NCI-H524 (cell line): ENCODE measurements at places on chromosomes 4 and X.

DNA sequence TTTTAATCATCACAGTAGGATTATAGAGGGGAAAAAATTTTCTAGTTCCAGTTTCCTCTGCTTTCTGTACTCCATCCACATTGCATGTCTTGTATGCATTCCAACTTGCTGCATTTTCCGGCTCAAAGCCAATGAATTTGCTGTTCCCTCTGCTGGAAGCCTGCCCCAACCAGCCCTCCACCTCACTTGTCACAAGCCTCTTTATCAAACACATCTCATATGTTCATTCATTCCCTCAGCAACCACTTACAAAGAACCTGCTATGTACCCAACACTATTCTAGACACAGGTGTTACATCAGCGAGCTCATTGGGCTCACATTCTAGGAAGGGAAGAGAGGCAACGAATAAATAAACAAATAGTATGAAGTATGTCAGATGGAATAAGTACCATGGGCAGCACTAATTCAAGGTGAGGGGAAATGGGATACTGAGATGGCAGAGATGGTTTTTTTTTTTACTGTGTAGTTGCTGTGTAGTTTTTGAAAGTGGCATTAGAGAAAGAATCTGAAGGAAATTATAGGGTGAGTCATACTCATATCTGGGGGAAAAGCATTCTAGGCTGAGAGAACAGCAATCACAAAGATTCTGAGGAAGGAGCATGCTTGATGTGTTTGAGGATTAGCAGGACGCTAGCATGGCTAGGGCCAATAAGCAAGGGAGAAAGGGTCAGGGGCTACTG is 332.5 kb downstream of the PDGFC start:
- no peak for DNase-seq

DNA sequence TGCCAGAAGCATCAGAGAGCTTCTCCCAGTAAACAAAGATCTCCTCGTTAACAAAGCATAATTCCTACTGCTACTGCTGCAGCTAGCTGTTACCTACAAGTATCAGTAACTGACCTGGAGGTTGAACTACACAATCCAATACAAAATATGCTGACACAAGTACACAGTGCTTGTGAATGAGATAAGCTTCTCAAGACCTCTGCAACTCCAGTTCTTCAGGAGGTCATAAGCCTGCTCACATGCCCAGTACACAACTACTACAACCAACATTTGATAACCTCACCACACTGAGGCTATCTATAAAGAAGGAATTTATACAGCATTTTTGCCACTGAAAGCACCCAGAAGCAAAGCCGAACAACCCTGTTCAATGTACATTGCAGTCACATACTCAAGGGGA is 66.7 kb upstream of the SMARCAD1 start:
- no peak for DNase-seq

DNA sequence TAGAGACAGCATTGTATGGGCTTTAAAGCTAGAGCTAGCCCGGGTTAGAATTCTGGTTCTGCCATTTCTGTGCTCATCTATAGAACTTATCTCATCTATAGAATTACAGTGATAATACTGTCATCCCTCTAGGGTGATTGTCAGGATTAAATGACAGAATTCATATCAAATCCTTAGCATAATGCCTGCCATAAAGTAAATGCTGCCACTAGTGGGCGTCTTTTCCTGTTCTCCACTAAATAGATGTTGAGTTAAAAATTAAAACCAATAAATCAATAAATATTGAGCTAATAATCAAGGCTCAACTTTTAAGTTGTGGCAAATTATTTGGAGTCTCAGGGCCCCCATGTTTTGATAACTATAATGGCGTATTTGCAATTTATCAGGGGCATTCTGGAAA is 19.7 kb downstream of the GRIA3 start:
- no peak for DNase-seq

DNA sequence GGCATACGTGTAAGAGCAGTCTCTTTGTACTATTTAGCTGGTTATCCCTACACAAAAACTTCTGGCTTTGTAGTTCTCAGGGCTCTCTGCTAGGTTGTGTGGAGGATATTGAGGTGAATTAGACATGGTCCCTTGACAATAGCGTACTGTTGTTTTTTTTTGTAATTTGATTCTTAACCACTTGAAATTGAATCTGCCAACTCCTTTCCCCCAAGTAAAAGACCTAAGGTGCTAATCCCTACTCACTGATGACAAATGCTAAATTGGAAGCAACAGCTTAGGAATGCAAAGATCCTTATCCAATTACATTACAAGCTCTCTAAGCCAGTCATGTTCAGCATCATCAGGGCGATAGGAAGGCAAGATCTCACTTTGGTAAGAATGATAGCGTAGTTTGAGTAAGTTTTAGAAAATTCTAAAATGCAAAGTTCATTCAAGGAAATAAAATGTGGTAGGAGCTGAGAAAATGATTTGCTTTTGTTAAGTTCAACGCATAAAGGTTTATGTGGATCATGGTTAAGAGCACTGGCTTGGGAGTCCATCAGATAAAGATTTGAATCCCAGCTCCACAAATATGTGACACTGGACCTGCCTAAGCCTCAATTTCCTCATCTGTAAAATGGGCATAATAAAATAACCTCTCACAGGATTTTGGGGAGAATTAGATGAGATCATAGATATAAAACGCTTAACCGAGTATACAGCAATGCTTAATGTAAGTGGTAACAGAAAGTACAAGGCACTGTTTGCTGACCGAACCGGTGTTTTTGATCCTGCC is 39.3 kb downstream of the DOCK11 start:
- peak; percentile 94 for DNase-seq

GRCh38 chrX:109830704-109831206 is 97.7 kb upstream of the ACSL4 start:
- no peak for DNase-seq

- DNase-seq, result no peak
Measured at GRCh38 chr4:39295784-39296183, 70.4 kb downstream of the RFC1 start.

GRCh38 chr4:158756588-158756987 is 12.2 kb upstream of the FNIP2 start:
- DNase-seq, result no peak

DNA sequence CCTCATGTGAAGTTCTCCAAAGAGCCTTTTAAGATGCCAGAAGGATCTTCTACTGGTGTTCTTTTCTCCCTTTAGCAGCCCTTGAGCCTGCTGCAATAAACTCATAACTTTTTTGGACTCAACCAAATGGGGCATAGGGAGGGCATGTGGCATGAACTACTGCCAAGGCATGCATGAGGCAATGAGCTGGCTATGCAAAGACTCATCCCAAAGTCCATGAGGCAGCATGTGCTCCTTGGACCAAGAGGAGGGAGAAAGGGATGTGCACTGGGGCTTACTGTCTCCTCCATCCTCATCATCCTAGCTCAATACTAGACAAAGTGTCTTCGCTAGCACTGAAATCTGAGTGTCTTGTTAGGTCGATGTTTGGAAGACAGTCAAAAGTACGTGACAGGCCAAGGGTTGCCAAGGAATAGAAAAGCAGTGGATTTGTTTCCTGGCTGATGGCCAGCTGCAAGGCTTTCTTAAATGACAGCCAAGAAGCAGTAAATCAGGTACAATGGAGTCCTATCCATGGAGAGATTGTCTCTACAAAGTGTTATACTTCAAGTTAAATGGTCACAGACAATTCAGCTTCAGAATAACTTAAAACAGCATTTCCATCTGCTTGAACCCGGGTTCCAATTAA is 44.5 kb upstream of the ATXN3L start:
- DNase-seq, result no peak

GRCh38 chrX:130801901-130802300 is 101.1 kb downstream of the ENOX2 start:
- DNase-seq, result no peak

GRCh38 chr4:123844374-123844773 is 447.8 kb downstream of the SPRY1 start:
- DNase-seq, result no peak

GRCh38 chr4:129131343-129131742 is 35.4 kb downstream of the C4orf33 start:
- DNase-seq, result no peak

DNA sequence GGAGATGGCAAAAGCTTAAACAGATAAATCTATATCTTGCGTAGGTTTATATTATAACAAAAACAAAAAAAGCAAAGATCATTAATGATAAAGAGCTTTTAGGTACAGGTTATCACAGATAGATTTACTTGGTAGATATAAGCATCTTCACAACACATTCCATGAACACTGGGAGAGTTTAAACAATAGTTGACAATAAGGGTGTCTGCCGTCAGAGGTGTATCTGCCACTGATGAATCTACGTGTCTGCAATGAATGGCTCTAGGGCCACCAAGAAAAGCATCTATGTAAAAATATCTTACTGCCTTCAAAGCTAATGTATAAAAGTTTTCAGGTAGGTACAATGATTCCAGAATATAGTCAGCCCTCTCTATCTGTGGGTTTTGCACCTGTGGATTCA is 43.7 kb downstream of the RASGEF1B start:
- DNase-seq, result no peak

DNA sequence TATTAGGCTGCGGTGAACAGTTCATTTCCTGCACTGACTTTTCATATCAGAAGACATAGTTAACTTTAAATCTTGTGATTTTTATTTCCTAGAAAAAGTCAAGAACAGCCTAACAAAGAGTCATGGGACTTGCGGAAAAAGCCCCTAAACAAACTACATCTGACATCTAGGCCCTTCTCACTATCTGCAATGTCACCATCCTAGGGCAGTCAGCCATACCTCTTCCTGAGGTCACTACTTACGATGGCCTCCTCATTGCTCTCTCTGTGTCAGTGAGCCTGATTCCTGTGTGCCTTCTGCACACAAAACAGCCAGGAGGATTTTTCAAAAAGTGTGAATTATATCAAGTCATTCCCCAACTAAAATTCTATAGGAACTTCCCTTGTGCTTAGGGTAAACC is 22.4 kb upstream of the KIT start:
- DNase-seq, result no peak

DNA sequence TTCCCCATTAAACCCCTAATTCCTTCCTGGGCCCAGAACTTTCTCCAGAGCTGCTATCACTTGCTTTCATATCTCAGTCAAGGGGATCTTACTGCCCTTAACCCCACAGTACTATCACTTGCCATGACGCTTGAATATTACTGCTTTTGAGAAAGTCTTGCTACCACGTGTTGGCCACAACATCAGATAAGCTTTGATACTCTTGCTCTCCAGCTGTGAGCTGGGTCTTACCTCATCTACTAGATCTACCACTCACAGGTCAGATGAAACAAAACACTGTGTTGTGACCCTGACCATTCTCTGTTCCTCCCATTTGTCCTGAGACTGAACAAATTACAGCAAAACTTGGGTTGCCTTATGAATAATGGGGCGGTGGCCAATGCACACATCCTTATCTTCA is 12.1 kb upstream of the TAPT1 start:
- no peak for DNase-seq

- no peak for DNase-seq
Measured at GRCh38 chr4:167722487-167722808, 369.9 kb upstream of the ANXA10 start.

- DNase-seq, result no peak
Measured at GRCh38 chr4:158159718-158160094, 13.1 kb downstream of the GASK1B start.

DNA sequence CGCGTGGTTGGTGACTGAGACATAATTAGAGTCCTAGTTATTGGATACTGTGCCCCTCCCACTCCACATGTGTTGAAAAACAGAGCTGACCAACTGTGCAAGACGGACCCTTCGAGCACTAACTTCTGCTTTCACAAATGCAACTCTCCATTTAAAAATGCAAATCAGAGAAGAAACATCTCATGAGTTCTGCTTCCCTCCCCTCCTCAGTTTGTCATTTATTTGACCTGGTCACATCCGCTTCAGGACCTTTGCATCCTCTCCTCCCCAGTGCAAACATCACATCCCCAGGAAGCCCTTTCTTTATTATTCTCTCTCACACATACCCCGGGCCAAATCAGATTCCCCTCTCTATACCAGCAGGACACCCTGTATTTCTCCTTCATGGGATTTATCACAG is 38.1 kb upstream of the NOCT start:
- no peak for DNase-seq

DNA sequence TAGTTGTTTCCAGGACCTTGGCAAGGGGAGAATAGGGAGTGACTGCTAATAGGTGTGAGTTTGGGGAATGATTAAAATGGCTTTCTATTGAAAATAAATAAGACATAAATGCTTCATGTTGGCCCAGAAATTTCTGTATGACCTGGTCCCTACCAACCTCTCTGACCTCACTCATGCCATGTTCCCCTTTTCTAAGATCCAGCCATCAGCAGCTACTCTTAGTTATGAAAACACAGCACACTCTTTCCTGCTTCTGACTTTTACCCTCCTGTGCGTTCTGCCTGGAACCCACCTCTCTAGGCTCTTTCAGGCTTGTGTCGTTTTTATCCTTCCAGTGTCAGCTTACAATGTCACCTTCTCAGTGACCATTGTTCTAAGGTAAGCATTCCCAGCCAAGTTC is 14.8 kb upstream of the CXCL5 start:
- no peak for DNase-seq

DNA sequence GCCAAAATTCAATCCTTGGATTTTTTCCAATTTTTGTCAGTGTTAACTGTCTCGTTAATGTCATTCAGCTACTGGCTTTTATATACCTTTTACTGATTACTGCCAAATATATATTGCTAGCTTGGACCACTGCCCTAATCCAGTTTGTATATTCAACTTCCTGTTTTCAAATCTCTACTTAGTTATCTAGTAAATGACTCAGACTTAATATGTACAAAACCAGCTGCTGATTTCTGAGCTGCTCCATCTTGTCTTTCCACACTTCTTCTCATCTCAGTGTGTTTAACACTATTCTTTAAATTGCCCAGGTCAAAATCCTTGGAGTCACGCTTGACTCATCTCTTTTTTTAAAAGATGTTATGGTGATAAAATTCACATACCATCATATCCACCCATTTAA is 1196.7 kb downstream of the RAPGEF2 start:
- DNase-seq, result no peak
